Kidney epithelial cell (primary cell): ENCODE measurements at places on chromosomes 7 and 10. TPM values are rescaled to one million over a fixed set of nuclear protein-coding genes. Genes with fewer than 3 reads are reported as not detected.

- DNase-seq = no peak
Measured at GRCh38 chr7:155371884-155372781, 74.5 kb downstream of the INSIG1 start.

DNA sequence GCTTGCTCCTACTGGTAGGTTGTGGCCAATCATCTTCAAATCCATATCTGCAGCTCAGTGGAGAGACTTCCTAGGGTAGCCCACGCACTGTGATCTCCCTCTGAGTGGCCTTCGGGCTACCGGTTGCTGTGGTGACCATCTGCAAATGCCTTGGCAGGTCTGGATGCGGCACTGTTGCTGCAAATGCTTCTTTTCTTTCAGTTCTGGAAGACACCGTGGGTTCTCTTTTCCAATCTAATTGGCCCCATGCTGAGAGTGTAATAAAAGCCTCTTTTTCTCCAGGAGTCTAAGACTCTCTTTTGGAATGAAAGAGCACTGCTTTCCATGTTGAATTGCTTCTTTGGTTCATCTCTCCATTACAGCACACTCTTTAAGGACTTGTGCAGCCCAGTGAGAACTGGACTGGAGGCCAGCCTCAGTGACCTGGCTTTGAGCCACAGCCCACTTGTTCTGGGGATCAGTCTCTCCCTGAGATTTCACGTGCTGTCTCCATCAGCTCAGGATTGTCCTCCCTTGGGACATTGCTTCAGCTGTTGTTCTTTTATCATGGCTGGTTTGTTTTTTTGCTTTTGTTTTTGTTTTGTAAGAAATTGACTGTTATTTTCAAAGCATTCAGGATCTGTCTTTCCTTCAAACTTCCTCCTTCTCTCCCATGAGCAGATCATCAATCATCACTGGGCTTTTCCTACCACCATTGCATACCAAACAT lies 286.6 kb downstream of the BMPER start:
- DNase-seq = no peak

GTF2IRD1 gene
- total RNA-seq = 36.8 and 43.1 TPM in 2 replicates

HTR5A gene
- not detected in 2 replicates for total RNA-seq

AIFM2 gene
- 12.4 and 12.7 TPM in 2 replicates for total RNA-seq
